CD4-positive, alpha-beta T cell treated with Interleukin-15 for 1 hour (primary cell): ENCODE measurements at places on chromosomes 12 and 14.

- no peak for DNase-seq
These were observed 18.3 kb downstream of the SLC38A2 start for GRCh38 chr12:46354111-46354801.

- peak; percentile 70 for DNase-seq
These were observed 39.7 kb downstream of the KRT80 start for GRCh38 chr12:52151837-52152783.

DNA sequence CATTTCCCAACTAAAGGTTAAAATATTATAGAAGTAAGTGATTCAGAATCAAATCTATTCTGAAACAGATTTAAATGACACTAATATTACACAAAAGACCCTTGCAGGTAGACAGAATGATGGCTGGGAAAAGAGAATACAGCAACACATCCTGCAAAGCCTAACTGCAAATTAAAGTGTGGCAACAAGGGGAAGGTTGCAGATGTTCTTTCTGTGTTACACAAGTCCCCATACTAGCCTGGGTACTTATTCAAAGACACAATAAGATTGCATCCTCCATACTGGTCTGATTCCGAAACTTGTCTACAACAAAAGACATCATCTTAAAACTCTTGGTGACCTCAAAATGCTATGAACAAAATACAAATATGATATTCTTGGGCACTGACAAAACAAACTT lies 50.5 kb downstream of the R3HDM2 start:
- DNase-seq = no peak

DNA sequence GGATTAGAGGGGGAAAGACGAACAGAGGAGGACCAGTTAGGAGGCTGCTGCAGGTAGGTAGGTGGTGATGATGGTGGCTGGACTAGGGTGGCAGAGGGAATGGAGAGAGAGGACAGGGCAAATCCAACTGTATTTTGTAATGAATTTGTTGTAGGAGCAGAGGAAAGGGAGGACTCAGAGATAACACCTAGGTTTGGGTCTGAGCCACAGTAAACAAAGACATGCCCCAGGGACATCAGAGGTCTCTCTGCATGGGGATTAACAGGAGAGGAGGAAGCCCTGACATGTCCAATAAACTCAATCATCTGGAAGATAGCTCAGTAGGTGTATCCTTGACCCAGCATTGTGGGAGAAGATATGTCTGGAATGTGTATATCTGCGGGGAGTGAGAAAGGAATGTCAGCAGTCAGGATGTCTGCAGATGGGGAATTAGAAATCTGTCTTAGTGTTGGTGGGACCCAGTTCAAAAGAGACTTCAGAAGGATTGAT lies 4.7 kb upstream of the SLC48A1 start:
- DNase-seq = no peak

DNA sequence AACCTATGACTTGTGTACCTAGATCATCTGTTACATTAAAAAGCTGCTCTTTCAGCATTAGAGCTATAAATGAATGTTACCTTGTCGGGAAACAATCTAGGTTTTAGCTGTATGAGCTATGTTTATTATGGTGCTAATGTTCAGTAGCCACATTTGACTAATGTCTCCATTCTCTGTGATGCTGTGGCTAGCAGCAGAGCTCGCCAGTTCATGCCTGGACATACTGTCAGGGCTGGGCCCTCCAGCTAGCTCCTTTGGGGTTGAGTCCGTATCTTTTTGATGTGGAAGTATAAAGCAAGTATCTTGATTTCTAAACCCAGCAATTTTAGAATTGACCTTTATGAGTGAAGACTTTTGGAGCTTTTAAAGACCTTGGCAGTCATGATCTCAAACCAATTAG lies 36.1 kb downstream of the USP44 start:
- no peak for DNase-seq

DNA sequence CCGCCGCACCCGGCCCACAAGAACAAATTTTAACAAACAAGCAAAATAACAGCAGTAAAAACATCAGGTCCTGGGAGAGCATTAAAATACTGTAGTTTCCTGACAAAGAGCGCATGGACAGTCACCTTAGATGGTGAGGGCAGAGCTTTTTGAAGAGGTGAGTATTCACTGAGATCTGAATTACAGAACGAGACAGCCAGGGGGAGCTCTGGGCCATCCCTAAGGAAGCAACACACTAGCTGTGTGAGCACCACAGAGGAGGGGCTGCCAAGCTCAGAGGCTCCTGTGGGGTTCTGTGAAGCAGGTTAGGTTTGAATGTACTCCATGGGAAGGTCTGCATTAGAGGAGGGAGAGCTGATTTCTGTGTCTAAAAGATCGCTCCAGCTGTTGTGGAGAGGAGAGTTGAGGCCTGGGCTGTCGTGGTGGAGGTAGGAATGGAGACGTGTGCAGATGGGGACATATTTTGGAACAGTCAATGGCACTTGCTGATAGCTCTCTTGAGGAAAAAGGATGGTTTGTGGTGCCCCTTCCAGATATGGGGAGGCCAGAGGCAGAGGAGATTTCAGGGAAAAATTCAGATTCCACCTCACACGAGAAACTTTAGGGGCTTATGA lies 72.9 kb downstream of the TRAFD1 start:
- DNase-seq = peak; percentile 25

- DNase-seq = no peak
These were observed 106.4 kb upstream of the SYT10 start for GRCh38 chr12:33546004-33546403.

GRCh38 chr14:101017806-101018560 lies 114.5 kb upstream of the RTL1 start:
- DNase-seq = no peak

GRCh38 chr12:105222726-105223351 lies 13.1 kb downstream of the APPL2 start:
- no peak for DNase-seq

DNA sequence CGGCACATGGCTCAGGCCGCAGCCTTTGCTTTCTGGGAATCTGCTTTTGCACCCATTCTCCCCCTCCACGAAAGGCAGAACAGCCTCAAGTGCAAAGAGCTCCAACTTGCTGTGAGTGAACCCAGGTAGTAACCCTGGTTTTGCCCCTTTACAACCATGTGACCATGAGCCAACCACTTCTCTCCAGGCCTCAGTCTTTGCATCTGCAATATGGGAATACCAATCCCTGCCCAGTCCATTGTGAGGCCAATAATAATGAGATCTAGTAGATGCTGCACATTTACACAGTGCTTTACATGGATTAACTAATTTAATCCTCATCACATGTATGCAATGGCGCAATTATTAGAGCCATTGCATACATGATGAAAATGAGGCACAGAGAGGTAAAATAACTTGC lies 108.9 kb upstream of the MYL2 start:
- DNase-seq = no peak

- DNase-seq = no peak
These were observed 37.8 kb upstream of the NFYB start for GRCh38 chr12:104175726-104176247.

GRCh38 chr12:121810833-121811433 lies 7.1 kb downstream of the SETD1B start:
- no peak for DNase-seq

GRCh38 chr12:57736741-57737466 lies 1.6 kb downstream of the AGAP2 start:
- no peak for DNase-seq

DNA sequence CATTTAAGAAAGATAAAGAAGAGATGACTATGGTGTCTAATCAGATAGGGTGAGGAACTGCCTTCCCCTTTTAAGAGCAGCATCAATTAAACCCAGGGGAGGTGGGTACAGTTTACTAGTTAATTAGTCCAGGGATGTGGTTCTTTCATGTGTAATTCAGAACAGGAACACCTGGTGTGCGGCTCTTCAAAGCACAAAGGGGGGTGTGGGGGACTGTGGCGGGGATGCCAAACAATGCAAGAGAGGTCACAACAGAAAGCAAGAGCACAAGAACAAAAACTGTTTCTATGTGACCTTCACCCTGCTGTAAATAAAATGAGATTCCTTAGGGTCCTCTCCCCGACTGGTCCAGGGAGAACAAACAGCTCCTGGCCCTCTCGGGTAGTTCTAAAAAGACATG lies 183.9 kb upstream of the SOX5 start:
- DNase-seq = no peak

GRCh38 chr14:50649691-50650090 lies 18.4 kb downstream of the SAV1 start:
- DNase-seq = no peak

- no peak for DNase-seq
These were observed 33.9 kb downstream of the SPX start for GRCh38 chr12:21559855-21560569.

GRCh38 chr12:116861320-116861719 lies 19.9 kb downstream of the HRK start:
- peak; percentile 58 for DNase-seq

DNA sequence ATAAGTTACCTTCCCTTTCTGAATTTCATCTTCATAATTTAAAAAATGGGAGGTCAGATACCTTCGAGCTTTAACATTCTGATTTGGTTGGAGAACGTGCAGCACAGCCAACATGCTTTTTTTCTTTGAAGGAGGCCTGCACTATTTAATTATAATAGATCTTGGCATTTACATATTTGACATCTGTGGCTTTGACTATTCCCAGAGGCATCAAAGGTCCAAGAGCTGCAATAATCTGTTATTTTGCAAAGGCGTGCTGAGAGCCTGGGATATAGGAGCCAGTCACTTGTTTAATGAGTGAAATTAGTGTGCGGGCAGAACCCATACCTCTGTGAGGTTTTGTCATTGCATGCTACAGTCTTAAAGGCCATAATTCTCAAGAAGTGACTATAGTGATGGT lies 26.4 kb downstream of the SLC8A3 start:
- no peak for DNase-seq

GRCh38 chr12:104478396-104479122 lies 21.8 kb downstream of the CHST11 start:
- DNase-seq = peak; percentile 59

DNA sequence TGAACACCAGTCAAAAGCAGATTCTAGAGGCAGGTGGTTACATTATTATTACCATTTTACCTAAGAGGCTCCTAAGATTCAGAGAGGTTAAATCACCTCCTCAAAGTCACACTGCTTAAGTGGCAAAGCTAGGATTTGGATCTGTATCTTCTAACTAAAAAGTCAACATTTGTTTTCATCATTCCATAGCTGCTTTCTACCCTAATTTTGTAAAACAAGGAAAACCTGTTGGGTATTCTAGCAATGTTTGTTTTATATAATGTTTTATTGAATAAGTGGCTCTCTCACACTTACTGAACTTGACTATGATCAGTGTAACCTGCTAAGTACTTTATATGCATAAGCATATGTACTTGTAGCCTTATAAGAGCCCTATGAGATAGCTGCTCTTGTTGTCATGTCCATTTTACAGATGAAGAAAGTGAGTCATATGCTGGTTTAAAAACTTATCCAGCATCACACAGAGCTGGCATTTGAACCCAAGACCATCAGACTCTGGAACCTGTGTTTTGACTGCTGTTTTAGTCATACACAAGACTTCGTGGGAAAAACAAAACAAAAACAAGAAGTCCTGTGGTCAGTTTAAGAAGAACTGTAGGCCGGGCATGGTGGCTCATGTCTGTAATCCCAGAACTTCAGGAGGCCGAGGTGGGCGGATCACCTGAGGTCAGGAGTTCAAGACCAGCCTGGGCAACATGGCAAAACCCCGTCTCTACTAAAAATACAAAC lies 31.7 kb upstream of the EVL start:
- DNase-seq = no peak

- no peak for DNase-seq
These were observed 12.9 kb upstream of the EPYC start for GRCh38 chr12:91017511-91018263.

- DNase-seq = no peak
These were observed 374 bp downstream of the CYP46A1 start for GRCh38 chr14:99684410-99684934.

GRCh38 chr14:38410442-38410841 lies 154.5 kb upstream of the CLEC14A start:
- DNase-seq = no peak

DNA sequence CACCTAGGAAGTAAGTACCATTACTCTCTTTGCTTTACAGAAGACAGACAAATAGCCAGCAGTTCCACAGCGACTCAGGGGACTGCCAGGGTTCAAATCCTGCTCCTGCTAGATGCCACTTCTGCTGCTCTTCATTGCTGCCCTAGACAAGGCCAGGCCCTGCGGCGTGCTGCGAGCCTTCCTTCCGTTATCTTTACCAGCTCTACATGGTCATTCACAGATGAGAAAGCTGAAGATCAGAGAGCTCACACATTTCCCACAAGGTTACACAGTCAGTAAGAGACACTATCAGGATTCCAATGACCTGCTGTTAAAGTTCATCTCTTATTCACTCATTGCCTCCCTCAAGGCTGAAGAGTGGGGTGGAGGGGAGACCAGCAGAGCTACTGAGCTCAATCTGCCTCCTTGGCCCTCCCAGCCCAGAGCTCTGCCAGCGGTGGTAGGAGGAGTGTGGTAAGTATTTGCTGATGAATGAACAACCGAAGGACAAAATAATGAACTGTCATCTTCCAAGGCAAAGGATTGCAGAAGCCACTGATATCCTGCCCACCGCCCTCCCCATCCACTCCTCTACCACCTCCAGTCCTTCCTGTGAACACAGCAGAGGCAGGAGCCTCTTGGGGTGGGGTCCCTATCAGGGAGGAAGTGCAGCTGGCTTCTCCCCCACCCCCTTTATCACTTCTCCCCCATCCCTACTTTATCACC lies 14.6 kb upstream of the HDAC7 start:
- DNase-seq = no peak

DNA sequence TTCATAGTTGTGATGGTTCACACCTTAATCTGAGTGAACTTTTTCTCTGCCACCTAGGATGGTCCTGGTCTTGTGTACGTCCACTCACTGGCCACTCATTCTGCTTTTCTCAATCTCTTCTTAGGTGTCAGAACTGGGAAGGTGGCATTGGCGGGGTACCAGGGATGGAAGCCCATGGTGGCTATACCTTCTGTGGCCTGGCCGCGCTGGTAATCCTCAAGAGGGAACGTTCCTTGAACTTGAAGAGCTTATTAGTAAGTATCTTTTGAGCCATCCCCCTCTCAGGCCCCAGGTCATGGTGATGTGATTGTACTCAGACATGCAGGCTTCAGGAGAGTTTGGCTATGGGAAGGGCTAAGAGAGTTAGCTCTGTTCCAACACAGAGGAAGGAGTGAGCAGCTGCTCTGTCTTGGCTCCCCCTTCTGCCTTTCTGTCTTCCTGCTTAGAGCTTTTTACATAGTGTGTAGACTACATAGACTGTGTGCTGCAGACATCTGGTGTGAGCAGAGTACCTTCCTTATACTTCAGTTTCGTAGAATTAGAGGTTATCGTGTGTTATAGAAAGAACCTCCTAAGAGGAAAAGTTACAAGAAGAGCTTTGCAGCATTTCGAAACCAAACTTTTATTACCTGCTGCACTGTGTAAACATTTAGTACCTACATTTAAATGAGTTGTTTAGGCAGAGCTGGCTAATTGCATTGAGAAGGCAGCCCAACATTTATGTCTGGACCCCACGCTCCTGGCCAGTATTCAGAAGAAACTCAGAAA lies 54.2 kb downstream of the FNTB start:
- DNase-seq = no peak

GRCh38 chr14:61472011-61472672 lies 150.8 kb downstream of the PRKCH start:
- DNase-seq = no peak

DNA sequence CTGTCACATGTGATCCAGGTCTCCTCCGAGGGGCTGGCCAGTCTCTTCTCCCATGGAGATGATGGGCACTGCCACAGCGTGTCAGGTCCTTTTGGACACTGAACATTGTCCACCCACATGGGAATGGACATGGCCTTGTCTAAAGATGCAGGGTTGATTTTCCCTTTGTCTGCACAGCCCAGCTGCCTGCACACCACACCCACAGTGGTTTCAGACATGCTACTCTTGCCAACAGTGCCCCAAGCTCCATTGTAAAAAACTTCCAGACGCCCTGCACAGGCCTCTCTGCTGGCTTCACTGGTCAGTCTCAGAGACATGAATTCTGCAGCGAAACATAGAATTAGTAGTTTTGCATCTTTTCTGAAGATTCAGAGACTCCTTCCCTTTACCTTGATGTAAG lies 18.5 kb downstream of the CD163 start:
- no peak for DNase-seq
